T-helper 17 cell (primary cell): ENCODE measurements at places on chromosomes 4 and X. TPM values are rescaled to one million over a fixed set of nuclear protein-coding genes. Genes with fewer than 3 reads are reported as not detected.

DNA sequence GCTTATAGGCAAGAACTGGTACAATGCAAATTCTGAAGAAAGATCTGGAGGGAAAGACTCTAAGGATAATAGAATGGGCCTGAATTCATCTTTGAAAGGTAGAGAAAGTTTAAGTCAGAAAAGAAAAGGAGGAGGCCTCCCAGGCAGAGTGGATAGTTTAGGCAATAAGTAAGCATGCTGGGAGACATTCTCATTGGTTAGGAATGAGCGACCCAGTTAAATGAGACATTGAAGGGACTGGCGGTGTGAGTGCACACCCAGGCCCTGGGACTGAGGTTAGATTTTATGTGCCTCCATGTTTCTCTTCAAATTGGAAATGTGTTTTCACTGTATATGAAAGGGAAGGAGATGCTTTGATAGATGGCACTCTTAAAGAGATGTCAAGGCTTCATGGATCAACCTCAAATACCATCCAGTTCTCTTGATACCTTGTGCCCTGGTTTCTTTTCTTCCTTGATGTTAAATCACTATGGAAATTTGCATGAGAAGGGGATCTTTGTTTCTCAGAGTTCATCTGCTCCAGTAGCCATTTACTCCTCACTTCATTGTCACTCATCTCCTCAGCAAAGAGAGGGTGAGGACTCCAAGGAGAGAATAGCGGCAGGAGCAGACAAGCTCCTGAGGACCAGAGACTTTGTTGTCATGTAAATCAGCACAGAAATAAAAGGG, 584.2 kb upstream of the INTU start:
- no peak for DNase-seq

DNA sequence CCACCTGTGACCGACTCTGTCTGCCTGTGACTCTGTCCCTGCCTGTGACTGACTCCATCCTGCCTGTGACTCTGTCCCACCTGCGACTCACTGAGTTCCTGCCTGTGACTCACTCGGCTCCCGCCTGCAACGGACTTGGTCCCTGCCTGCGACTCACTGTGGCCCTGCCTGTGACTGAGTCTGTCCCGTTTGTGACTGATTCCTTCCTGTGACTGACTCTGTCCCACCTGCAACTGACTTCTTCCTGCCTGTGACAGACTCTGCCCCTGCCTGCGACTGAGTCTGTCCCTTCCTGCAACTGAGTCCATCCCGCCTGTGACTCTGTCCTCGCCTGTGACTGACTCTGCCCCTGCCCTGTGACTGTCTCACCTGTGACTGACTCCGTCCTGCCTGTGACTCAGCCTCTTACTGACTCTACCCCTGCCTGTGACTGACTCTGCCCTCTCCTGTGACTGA, 9.6 kb upstream of the UVSSA start:
- DNase-seq, result no peak

The RHOXF1 gene
- total RNA-seq, result 1.1 TPM

GRCh38 chr4:167419468-167420140, 185.3 kb upstream of the SPOCK3 start:
- no peak for DNase-seq

The DSPP gene
- not detected for total RNA-seq

GRCh38 chr4:112003231-112003907, 141.9 kb upstream of the FAM241A start:
- DNase-seq, result no peak

- no peak for DNase-seq
These were observed 92.0 kb upstream of the STS start for GRCh38 chrX:7055386-7056137.

The HNRNPH2 gene
- 34.7 TPM for total RNA-seq

DNA sequence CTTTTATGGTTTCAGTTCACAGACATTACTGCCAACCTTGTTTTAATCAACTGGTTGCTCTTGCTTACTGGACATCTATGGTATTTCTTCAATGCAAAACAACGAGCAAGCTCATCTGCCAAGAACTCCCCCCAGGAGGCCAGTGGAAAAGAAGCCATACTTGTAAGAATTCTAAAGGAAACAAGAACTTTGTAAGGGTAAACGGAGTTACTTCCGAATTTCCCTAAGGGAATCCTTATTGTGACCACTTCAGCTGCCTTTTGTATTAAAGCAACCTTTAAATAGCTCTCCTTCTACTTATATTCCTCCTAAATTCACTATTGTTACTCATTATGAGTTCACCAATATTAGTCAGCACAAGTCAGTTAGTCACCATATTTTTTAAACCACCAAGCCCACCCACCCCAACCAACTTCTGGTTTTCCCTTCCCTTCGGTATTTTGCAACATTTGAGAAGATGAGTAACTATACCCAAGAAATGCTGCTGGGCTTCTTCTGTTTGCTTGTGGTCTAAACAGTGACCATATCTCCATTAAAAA, 602.8 kb upstream of the DIPK2B start:
- DNase-seq, result no peak

The TRAM1L1 gene
- not detected for total RNA-seq

GRCh38 chr4:38461342-38461741, 202.7 kb upstream of the KLF3 start:
- no peak for DNase-seq

The L1CAM gene
- total RNA-seq, result 2.3 TPM

The KIAA1210 gene
- not detected for total RNA-seq

The KLF8 gene
- total RNA-seq, result 17.8 TPM

DNA sequence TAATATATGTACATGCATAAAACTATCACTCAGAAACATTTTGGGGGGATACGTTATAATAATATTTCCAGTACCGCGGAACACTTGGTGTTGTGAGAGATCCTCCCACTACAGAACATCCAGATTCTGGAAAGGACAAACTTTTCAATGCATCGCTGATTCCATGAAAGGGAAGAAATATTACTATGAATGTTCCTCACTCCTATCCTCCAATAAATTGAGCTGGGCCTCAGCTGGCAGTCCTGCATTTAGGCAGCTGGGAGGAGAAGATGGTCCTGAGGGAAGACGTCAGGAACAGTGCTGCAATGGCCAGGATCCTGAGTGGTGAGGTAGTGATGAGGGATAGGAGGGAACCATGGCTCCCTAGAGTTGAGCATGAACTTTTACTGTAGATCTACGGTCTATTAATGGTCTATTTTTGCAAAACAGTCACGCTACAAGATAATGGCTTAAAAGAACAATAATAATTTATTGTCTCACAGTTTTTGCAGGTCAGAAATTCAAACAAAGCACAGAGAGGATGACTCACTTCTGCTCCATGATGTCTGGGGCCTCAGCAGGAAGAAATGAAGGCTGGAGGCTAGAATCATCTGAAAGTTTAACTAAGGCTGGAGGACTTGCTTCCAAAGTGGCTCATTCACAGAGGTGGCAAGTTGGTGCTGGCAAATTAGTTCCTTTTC, 538.1 kb downstream of the STIM2 start:
- DNase-seq, result no peak

The PNCK gene
- total RNA-seq, result 0.72 TPM

The ANXA5 gene
- total RNA-seq, result 108 TPM

The WDFY3 gene
- 2.6 TPM for total RNA-seq

DNA sequence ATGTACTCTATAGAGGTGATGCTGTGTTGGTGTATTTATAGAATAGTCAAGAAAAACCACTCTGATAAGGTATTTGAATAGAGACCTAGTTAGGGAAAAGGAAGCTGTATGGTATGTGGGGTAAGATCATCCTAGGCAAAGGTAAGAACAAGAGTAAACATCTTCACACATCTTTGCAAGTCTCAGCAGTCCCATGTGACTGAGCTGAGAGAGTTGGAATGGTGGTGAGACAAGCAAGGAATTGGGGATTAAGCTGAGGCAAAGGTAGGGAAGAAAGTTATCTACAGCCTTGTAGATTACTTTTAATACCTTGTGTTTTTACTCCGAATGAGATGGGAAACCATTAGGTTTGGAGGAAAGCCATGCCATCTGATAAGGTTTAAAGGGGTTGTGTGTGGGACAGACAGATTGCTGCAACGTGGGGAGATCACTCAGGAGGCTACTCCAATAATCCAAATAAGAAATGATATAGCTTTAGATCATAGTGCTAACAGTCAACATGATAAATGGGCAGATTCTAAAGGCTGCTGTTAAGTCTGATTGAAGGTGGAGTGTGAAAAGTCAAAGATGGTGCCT, 31.7 kb upstream of the MANBA start:
- DNase-seq, result no peak

The NUP62CL gene
- 2.2 TPM for total RNA-seq

The DGKK gene
- total RNA-seq, result not detected

The SLC34A2 gene
- total RNA-seq, result not detected

GRCh38 chr4:74223801-74224200, 65.9 kb downstream of the MTHFD2L start:
- DNase-seq, result no peak

DNA sequence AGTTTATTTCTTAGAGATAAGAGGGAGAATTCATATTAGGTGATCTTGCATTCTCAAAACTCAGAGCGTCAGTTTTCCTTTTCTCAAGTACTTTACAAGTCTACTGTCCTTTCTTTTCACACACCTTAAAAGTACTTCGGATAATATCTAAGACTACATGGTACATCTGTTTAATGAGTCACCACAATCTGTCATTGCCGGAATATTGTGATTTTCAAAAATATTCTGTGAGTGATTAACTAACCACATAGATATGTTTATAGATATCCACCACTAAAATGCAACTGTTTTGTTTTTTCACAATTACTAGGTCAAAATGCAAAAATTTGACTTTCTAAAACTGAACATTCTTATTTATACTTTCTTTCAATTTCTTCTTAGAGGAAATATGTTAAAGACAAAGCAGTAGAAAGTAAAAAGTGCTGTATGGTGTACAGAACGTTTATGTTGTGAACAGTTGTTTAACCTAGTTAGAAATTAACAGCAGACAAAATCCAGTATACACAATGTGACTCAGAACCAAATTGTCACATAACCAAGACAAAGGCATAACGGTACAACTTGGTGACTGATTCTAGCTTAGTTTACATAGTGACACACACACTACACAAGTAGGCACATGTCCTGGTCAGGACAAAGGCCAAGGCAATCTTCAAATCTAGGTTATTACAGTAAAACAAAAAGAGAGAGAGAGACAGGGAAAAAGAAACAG, 482.9 kb downstream of the NAF1 start:
- no peak for DNase-seq

DNA sequence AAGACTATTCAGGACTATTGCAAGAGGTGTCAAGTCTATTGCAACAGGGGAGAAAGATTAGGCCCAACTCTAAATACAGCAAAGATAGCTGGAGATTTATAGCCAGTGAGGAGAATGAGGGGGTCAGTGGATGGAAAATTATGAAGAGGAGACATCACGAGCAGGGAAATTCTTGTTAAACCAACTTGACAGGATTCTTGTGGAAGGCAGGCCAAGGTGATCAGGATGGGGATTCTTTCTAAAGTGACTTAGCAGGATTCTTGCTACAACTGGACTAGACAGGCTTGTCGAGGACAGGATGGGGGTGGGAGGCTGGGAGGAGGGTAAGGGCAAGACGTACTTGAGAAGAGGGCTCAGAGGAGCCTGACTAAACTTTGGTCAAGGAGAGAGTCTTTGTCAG, 89.0 kb downstream of the PHEX start:
- DNase-seq, result no peak

- peak; percentile 4 for DNase-seq
These were observed 209.3 kb downstream of the GPC3 start for GRCh38 chrX:133776072-133776471.

DNA sequence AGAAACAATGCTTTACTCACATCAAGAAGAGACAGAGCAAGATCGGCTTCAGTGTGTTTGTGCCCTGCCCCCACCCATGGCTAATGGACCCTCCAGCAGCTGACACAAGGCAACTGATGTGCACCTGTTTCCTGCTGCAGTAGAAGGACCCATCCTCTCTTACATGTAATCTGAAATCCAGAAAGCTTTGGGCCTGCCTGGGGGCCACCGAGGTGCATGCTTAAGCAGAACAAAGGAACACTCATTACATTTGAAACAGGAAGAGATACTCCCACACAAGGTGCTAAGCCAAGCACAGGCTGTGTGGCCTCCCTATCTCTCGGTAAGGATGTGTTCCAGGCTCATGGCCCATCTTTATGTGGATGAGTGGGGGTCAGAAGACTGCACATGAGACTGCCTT, 338.0 kb downstream of the SPOCK3 start:
- DNase-seq, result no peak
